ENCODE measurements at places on chromosomes 7 and 10.

DNA sequence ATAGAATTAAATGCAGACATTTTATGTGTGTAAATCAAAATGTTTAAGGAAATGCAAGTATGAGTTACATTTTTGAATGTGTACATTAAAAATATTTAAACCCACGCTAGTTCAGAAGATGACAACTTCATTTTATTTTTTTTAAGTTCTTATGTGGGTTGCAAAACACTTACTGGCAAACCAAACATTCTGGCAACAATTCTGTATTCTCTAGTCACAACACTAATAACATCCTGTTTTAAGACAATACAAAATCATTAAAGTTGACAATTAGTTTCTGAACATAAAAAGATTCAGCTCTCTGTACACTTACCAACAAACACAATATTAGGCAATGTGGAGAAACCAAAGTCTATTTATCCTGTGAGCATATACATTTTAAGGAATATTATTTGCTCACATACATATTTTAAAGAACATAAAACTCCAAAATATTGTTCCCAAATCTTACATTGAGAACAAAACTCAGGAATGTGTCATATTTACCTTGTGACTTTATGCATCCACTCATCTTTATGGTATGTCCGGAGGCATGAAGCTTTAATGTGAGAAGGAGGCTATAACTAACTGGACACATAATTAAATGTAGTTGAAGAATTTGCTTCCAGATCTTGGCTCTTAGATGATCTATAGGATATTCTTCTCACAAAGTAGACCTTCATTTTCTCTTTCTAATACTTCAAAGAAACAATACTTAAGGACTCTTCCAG is 134.7 kb downstream of the DGKB start:
- no peak overlapping the region for H3K4me3 ChIP-seq
- no peaks in the 10 kb centered on the region for H3K4me1 ChIP-seq
- no peak overlapping the region for H3K27ac ChIP-seq
- no peaks in the 10 kb centered on the region for H3K27me3 ChIP-seq
- no peaks in the 10 kb centered on the region for H3K36me3 ChIP-seq

DNA sequence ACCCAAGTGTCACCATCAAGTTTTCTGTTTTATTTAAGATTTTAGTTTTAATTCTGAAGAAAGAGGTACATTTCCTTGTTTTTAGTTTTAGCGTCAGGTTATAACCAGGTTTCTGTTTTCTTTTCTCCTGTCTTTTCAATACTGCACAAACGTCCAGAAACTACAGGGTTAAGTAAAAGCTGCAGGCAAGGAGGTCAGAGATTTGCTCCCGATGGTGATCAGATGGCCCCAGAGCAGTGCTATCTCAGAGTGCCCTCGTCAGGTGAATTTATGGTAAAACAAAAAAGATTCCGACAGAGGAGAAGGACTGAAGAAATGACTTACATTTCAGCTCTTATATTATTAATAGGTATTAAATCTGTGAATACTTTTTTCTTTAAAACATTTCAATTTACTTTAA is 128.2 kb downstream of the STRA8 start:
- H3K4me3 ChIP-seq, result no peak overlapping the region
- H3K36me3 ChIP-seq, result peaks cover 24% of the 10 kb centered on the region
- H3K4me1 ChIP-seq, result no peaks in the 10 kb centered on the region
- no peak overlapping the region for H3K27ac ChIP-seq
- H3K27me3 ChIP-seq, result no peaks in the 10 kb centered on the region
- DNase-seq, result no peak

DNA sequence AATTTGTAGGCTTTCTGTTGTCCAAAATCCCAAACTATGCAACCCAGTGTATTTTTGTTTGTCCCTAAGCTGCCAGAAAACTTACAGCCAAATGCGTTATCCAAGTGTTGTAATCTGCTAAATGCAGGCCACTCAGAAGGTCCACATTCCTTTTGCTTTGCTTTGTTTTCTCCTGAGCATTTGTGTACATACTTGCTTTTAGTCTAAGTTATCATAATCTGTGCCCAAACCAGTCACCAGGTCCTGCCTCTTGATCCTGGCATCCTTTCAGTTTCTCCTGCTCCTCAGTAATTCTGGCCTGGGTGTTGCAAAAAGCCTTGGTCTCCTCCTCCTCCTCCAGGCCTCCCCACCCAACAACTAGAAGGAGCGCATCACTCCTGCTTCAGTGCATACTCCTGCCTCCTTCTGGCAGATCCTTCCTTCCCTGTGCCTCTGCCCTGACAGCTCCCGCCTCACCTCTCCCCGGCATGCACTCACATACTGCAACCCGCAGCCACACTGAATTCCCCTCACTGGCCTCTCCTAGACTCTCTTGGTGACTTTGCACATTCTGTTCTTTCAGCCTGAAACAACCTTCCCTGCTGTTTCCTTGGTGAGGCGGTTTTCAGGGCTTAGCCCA is 2.3 kb downstream of the DENND2A start:
- H3K4me3 ChIP-seq, result no peak overlapping the region
- no peaks in the 10 kb centered on the region for H3K36me3 ChIP-seq
- no peak overlapping the region for H3K27ac ChIP-seq
- peaks cover 48% of the 10 kb centered on the region for H3K27me3 ChIP-seq

DNA sequence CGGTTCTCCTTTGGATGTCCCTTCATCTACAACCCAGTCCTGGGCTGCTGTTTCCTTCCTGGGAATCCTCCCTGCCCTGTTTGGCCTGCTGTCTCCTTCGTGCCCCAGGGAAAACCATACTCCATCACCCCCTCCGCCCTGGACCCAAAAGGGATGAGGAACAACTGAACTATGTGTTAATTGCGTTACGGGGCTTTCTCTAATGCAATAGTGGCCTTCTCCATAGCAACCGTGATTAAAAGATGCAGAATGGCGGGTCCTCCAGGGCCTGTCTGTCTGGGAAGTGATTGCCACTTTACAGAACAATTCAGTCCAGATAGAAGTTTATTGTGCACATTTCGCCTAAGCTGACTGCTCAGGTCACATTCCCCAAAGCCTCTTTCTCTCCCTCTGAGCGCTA is 112.0 kb upstream of the FGFR2 start:
- H3K4me1 ChIP-seq, result no peaks in the 10 kb centered on the region
- H3K27me3 ChIP-seq, result peaks cover 14% of the 10 kb centered on the region
- H3K4me3 ChIP-seq, result no peak overlapping the region
- no peak for DNase-seq

GRCh38 chr7:138814816-138815332 is 16.9 kb upstream of the ATP6V0A4 start:
- no peak overlapping the region for H3K4me3 ChIP-seq
- DNase-seq, result no peak
- no peak overlapping the region for H3K27ac ChIP-seq

GRCh38 chr10:129631006-129631405 is 164.0 kb downstream of the MGMT start:
- peaks cover 57% of the 10 kb centered on the region for H3K36me3 ChIP-seq
- no peak for DNase-seq

DNA sequence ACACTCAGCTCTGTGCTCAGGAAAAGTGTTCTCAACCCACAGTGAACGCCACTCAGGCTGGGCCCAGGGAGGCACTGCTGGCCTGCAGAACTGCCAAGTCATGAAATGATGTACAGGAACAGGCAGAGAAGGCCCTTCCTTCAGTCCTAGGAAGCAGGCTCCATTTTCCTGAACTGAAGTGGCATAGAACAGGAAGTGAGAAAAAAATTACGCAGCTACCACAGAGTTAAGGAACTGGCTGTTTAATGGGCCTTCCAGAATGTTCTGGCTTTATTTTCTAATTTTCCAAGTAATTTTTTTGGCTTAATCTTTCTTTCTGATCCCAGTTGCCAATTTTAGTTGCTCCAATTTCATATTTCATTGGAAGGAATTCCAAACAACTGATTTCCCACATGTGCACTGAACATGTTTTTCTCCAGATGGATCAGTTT is 39.3 kb downstream of the LRRC18 start:
- no peak overlapping the region for H3K27ac ChIP-seq
- DNase-seq, result no peak
- no peaks in the 10 kb centered on the region for H3K4me1 ChIP-seq

DNA sequence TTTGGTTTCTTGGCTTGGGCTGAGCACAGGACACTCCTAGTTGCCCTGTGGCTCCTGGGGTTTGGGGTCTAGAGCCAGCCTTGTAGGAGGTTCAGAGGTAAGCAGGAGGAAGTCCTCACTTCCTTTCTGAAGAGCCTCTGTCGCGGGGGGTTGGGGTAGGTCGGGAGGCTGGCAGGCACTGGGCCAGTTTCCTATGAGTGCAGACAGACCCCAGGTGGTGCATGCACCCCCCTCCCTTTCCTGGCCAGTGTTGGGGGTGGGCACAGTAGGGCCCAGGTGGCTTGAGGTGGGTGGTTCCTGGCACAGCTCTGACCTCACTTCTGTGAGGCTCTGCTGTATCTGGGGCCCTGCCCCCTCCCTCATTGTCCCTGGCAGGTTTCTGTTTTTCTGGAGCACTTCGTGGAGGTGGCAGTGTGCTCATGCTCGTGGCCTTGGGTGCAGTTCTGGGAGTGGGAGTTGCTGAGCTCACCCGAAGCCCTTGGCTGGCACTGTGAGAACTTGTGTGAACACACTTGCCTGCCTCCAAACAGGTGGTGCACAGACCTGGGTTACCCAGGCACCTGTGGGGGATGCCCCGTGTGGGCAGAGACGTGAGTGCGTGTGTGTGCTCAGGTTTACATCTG is 1.8 kb downstream of the PALD1 start:
- peak overlapping the region; percentile 17 for H3K4me3 ChIP-seq
- H3K27me3 ChIP-seq, result peaks cover 8% of the 10 kb centered on the region
- peak; percentile 25 for DNase-seq
- peaks cover 32% of the 10 kb centered on the region for H3K4me1 ChIP-seq
- no peak overlapping the region for H3K27ac ChIP-seq

- no peak overlapping the region for H3K27ac ChIP-seq
- no peaks in the 10 kb centered on the region for H3K36me3 ChIP-seq
- H3K27me3 ChIP-seq, result peaks cover 26% of the 10 kb centered on the region
- H3K4me3 ChIP-seq, result no peak overlapping the region
Measured at GRCh38 chr7:28187012-28187411, 6.4 kb upstream of the JAZF1 start.

GRCh38 chr7:142745091-142745635 is 4.1 kb upstream of the PRSS1 start:
- H3K36me3 ChIP-seq, result no peaks in the 10 kb centered on the region
- no peaks in the 10 kb centered on the region for H3K27me3 ChIP-seq
- no peak overlapping the region for H3K4me3 ChIP-seq
- H3K27ac ChIP-seq, result no peak overlapping the region
- no peaks in the 10 kb centered on the region for H3K4me1 ChIP-seq
- DNase-seq, result no peak

GRCh38 chr10:80281292-80281691 is 8.2 kb downstream of the MAT1A start:
- no peaks in the 10 kb centered on the region for H3K4me1 ChIP-seq
- DNase-seq, result no peak
- no peak overlapping the region for H3K27ac ChIP-seq

DNA sequence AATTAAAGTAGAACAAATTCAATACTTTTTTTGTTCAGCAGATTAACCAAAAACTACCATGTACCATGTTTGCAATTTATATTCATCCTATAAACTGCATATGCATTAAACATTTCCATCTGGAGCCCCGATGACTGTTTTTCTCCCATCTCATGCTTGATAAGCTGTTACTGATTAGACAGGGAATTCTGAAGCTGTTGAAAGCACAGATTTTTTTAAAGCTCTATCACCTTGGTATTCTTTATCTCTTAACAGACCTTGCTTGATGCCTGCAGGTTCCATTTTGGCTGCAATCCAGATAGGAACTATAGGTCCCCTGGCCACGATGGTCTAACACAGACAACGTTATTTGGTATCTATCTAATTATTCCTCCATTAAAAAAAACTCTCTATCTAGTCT is 961.7 kb downstream of the CNTNAP2 start:
- no peak overlapping the region for H3K4me3 ChIP-seq
- H3K27ac ChIP-seq, result no peak overlapping the region
- no peak for DNase-seq
- H3K4me1 ChIP-seq, result no peaks in the 10 kb centered on the region

- DNase-seq, result peak; percentile 11
- H3K27me3 ChIP-seq, result no peaks in the 10 kb centered on the region
Measured at GRCh38 chr10:77504873-77505257, 132.7 kb downstream of the KCNMA1 start.
